ENCODE measurements at places on chromosomes 2 and 18. TPM values are rescaled to one million over a fixed set of nuclear protein-coding genes. Genes with fewer than 3 reads are reported as not detected.

GRCh38 chr18:48035556-48035860, 105.0 kb upstream of the SMAD2 start:
- DNase-seq, result no peak

DNA sequence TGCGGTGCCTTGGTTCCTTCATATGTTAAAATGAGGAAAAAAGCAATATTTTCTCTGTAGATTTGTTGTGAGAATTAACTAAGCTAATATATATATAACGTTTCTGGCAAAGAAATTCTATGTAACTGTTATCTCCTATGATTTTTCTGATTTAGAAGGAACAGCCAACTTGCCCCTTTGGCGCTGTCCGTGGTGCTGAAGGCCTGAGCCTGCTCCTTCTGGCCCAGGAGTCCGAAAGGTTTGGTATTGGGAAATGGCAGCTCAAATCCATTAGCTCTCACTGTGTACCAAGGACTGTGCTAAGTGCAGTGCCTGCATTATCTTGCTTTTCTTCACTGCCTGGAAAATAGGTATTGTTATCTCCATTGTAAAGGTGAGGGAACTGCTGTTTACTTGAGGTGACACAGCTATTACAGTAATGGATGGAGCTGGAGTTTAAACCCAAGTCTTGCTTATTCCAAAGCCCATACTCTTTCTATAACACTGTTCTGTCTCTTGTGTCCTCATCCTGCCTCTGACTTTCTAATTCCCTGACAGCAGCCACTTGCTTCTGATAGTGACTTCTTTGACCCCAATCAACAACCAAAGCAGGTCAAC, 52.2 kb downstream of the C1QL2 start:
- DNase-seq, result peak; percentile 50

DNA sequence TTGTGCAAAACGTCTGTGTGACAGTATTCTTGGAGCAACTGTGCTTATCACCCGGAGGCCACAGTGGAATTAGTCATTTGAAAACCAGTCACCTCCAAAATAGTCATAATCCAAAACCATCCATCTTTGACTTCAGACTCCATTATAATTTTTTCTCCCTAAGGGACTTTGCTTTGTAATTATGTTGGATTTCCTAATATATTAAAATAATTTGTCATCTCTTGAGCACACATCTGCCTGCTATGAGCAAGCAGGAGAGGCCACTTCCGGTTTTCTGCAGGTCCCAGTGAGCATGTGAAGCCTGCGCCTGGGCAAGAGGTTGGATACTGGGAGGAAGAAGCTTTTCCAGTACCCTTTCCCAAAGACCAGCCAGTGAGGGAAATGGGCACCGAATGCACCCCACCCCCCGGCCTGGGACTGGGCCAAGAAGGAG, 57.7 kb downstream of the ODC1 start:
- DNase-seq, result no peak

DNA sequence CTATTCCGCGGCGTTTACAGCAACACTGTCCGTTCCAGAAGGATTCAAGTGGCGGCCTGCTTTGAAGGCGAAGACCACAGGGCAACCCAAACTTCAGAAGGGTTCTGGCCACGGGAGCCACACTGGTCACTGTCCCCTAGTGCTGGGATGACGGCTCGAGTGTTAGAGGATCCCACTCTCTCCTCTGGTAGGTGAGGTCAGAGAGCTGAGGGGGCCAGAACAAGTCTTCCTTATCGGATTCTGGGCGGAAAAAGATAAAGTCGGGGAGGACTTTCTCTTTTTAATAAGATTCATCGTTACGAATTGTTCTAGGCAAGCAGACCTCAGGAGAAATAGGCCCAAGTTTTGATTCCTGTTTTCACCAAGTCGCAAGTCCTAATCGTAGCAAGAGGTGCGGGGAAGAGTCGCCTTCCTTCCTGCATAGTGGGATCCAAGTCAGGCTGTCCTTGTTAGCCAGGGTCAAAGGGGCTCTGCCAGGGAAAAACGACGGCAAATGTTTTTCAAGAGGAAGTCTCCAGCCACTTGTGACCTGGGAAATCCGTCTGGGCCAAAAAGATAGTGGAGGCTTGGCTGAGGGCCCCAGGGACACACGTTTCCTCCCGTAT, 864 bp upstream of the MYL12A start:
- DNase-seq, result no peak

The FOSL2 gene
- polyA plus RNA-seq, result 22.4 TPM

- DNase-seq, result no peak
Observed at GRCh38 chr18:34514238-34514637, 195.9 kb upstream of the DTNA start.

The SCN7A gene
- polyA plus RNA-seq, result 13.0 TPM

The DSG2 gene
- 51.5 TPM for polyA plus RNA-seq

DNA sequence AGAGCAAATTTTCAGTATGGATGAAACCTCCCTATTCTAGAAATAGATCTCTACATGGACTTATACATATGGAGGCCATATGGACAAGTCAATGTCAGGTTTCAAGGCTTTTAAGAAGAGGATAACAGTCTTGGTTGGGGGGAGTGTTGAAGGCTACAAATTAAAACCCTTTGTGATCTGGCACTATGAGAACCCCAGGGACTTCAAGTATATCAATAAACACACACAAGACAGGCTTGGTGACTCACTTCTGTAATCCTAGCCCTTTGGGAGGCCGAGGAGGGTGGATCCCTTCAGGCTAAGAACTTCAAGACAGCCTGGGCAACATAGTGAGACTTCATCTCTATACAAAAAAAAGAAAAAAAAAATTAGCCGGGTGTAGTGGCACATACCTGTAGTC, 127.2 kb upstream of the SP5 start:
- DNase-seq, result no peak

- no peak for DNase-seq
Observed at GRCh38 chr2:182868054-182868796, 1.8 kb upstream of the FRZB start.

- no peak for DNase-seq
Observed at GRCh38 chr2:204090021-204090420, 153.5 kb downstream of the ICOS start.

GRCh38 chr2:74843899-74844298, 10.0 kb downstream of the HK2 start:
- no peak for DNase-seq

DNA sequence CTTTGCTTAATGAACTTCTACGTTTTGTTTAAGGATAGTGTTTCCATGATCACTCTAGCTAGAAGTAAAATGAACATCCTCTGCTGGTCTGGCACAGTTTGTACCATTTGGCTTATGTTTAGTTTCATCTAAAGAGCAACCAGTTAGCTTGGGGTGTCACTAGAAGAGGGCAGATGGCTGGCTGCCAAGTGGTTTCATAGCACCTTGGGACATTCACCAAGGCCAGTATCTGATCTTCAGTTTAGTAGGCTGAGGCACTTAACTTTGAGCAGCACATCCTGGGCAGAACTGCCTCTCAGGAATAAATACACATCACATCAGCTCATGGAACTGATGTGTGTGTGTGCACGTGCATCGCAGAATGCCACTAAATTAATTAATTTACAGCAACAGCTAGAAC, 68.4 kb downstream of the NXPH2 start:
- no peak for DNase-seq

GRCh38 chr2:13414897-13415296, 698.2 kb downstream of the TRIB2 start:
- DNase-seq, result no peak

GRCh38 chr18:58370038-58370580, 258.8 kb downstream of the ALPK2 start:
- DNase-seq, result peak; percentile 58

- no peak for DNase-seq
Observed at GRCh38 chr2:174901075-174901474, 104.1 kb downstream of the CHN1 start.

DNA sequence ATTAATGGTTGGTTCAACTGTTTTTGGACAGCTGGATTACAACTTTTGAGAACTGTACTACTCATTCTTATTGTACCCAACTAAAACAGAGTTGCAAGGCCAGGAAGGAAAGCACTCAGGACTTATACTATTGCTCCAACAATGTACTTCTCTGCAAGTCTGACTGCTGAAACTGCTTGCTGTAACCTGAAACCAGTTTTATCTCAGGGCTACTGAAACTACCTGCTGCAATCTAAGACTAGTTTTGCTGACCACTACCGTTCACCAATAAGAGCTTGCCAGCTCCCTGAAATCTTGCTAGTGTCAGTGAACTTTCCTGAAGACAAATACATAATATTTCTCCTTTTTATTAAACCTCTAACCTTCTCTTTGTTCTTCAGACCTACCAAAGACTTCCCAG, 157.3 kb downstream of the CDCA7 start:
- DNase-seq, result no peak

The SLC9A4 gene
- 5.5 TPM for polyA plus RNA-seq

The TWIST2 gene
- 3.6 TPM for polyA plus RNA-seq

The C1D gene
- polyA plus RNA-seq, result 40.1 TPM

DNA sequence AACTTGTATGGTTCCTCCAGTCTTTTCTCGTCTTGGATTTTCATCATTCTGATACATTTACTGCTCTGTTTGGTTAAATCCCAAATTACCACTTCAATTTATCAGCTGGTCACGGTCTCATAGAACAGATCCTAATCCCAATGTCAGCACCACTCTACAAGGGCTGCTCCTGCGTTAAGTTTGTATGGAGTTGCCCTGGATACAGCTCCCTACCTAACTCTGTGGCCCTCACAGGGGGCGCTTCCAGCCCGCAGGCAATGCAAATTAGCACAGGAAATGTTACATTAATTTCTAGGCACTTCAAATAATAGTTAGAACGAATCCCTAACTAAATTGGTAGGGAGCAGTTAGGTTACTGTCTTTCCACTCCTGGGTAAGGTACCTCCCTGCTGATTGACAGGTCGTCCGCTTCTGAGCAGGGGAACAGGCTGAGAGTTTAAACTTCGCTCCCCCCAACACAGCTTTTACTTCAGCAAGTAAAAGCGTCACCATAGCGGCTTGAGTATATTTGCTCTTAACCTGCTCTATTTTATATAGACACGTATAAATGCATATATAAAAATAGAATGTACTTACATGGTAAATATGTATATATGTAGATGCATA, 238.5 kb upstream of the FANCL start:
- DNase-seq, result peak; percentile 30

The POU3F3 gene
- 98.3 TPM for polyA plus RNA-seq

GRCh38 chr2:25160376-25160775, 8.0 kb downstream of the POMC start:
- DNase-seq, result no peak

DNA sequence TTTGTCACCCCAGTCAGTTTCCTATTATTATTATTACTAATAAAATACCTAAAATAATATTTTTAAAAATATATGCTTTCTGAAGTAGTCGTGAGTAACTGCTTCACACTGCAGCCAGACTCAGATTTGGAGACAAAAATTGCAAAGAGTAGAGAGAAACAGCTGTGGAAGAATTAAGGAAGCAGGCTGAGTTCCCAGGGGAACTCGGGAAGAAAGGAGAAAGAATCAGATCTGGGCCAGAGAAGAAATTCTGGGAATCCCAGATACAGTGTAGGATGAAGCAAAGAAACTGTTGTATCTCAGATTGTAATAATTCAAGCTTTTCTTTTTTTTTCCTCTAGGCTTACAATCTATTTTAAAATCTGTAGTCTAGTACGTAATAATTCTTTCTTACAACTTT, 182.3 kb downstream of the FTCDNL1 start:
- DNase-seq, result no peak

The LINC00305 gene
- polyA plus RNA-seq, result 3.1 TPM

All from renal pelvis (tissue), 12 donors.